ENCODE measurements at places on chromosomes 1 and 21. TPM values are rescaled to one million over a fixed set of nuclear protein-coding genes. Genes with fewer than 3 reads are reported as not detected.

- DNase-seq, result no peak
- H3K4me1 ChIP-seq, result no peaks in the 10 kb centered on the region
- H3K27ac ChIP-seq, result no peak overlapping the region
- no peaks in the 10 kb centered on the region for H3K36me3 ChIP-seq
- H3K27me3 ChIP-seq, result peaks cover 8% of the 10 kb centered on the region
- H3K4me3 ChIP-seq, result no peak overlapping the region
Observed at GRCh38 chr1:62349470-62350233, 30.4 kb upstream of the KANK4 start.

GRCh38 chr1:153540394-153541361, at the start of gene S100A5:
TSS of gene S100A5 (minus strand) at chr1:153540934. CDS start at chr1:153540191, 743 bp downstream.
- H3K27me3 ChIP-seq, result no peaks in the 10 kb centered on the region
- H3K27ac ChIP-seq, result no peak within 1 kb of the TSS
- DNase-seq, result no peak
- H3K4me3 ChIP-seq, result no peak within 1 kb of the TSS
- H3K4me1 ChIP-seq, result peaks cover 23% of the 10 kb centered on the region
- H3K36me3 ChIP-seq, result no peaks in the 10 kb centered on the region

The MIXL1 gene
- 1.5 TPM for total RNA-seq

- H3K4me3 ChIP-seq, result no peak overlapping the region
- peaks cover 24% of the 10 kb centered on the region for H3K4me1 ChIP-seq
- no peak overlapping the region for H3K27ac ChIP-seq
- no peak for DNase-seq
- no peaks in the 10 kb centered on the region for H3K36me3 ChIP-seq
Observed at GRCh38 chr1:178048426-178048825, 45.5 kb upstream of the RASAL2 start.

GRCh38 chr1:70486676-70487458, 75.8 kb downstream of the CTH start:
- no peaks in the 10 kb centered on the region for H3K27me3 ChIP-seq
- no peak overlapping the region for H3K4me3 ChIP-seq
- no peaks in the 10 kb centered on the region for H3K36me3 ChIP-seq
- H3K27ac ChIP-seq, result no peak overlapping the region
- DNase-seq, result no peak

- no peak overlapping the region for H3K27ac ChIP-seq
- no peak for DNase-seq
- H3K4me1 ChIP-seq, result peaks cover 8% of the 10 kb centered on the region
- peaks cover 3% of the 10 kb centered on the region for H3K27me3 ChIP-seq
- H3K4me3 ChIP-seq, result no peak overlapping the region
- H3K36me3 ChIP-seq, result no peaks in the 10 kb centered on the region
Observed at GRCh38 chr1:210755991-210756659, 377.8 kb downstream of the KCNH1 start.

The MMEL1 gene
- 0.64 TPM for total RNA-seq

- peaks cover 2% of the 10 kb centered on the region for H3K4me1 ChIP-seq
- H3K27me3 ChIP-seq, result no peaks in the 10 kb centered on the region
- no peak overlapping the region for H3K27ac ChIP-seq
Observed at GRCh38 chr1:82260051-82260450, 459.3 kb downstream of the ADGRL2 start.

DNA sequence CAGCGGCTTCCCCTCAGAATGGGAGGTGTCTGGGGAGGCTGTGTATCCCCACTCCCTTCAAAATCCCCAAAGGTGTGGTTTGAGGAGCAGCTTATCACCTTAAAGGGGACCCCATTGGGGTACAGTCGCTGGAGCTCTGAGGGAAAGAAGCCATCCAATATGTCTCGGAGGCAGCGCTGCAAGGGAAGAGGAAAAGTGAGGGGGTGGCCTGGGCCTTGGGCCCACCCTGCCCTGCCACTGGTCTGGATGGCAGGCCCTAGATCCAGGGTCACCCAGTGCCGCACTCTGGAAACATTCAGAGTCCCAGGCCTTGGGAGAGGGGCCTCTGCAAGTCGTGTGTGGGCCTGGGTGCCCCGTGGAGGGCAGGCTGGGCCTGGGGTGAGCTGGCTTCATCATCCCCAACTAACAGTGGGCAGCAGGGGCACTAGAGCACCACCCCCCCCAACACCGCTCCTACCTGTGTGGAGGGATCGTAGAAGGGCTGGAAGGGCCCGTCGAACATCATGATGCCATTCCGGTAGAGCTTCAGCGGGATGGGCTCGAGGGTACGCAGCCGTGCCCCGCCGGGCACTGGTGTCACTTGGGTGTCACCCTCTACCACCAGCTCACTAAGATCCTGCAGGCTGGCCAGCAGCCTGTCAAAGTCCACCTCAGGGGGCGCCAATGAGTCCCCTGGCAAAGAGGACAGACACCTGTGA, 5.6 kb downstream of the SH3BGRL3 start:
- peaks cover 9% of the 10 kb centered on the region for H3K4me1 ChIP-seq
- H3K27ac ChIP-seq, result no peak overlapping the region
- H3K4me3 ChIP-seq, result no peak overlapping the region
- H3K27me3 ChIP-seq, result no peaks in the 10 kb centered on the region
- peaks cover 3% of the 10 kb centered on the region for H3K36me3 ChIP-seq

The CR1L gene
- not detected for total RNA-seq

The BTG2 gene
- total RNA-seq, result 110 TPM

DNA sequence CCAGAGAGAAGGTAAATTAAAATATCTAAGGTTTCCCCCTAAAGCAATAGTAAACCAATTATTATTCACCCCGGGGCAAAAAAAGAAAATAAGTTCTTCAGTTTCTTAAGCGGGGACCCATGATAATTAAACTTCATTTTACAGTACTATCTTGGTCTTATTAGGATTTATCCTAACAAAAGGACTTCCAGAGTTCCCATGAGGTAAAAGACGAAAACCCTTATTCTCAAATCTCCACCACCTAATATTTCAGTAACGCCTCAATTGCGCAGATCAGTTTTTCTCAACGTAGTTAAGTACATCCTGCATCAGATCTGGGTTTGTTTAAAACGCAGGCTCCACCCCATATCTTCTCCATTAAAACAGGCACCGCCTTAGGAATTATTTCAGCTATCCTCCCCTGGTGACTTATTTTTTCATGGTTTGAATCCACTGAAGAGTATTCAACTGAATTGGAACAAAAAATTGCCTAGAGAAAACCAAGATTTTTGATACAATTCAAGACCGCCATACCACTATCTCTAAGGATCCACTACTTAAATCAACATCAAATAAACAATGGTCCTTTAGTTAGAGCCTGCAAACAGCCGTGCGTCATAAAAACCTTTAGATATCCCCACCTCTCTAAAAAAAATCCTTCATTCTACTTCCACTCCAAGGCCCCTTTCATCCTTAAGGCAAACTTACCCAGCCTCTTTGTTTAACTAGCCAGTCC, 1.7 kb downstream of the MCL1 start:
- H3K4me3 ChIP-seq, result peak overlapping the region; percentile 95
- DNase-seq, result no peak

The LCE1B gene
- not detected for total RNA-seq

DNA sequence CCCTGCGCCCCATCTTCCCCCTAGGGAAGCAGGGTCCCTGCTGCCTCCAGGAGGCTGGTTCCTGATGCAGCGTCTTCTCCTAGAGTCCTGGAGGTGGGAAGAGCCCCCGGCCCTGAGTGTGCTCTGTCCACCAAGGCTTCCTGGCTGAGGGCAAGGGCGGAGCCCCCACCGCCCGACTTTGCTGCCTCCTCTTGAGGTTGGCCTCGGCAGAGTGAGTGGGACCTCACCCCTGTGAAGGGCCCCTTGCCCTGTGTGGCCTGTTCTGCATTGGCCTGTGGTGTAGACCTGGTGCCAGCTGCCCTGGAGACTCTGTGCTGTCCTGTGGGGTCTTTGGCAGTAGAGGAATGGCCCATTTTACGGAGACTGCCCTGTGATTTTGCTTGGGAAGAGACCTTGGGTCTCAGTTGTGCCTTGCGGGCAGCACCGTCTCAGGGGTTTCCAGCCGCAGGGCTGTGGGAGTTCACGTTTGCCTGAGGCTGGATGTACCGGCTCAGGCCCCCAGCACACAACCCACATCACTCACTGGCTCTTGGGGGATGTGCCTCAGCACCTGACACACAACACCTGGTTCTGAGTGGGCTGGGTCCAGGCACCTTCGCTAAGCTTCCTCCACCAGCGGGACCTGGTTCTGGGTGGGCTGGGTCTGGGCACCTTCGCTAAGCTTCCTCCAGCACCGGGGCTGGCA, 73.6 kb downstream of the SKI start:
- H3K27me3 ChIP-seq, result no peaks in the 10 kb centered on the region
- no peak overlapping the region for H3K27ac ChIP-seq
- H3K4me1 ChIP-seq, result no peaks in the 10 kb centered on the region
- peaks cover 4% of the 10 kb centered on the region for H3K36me3 ChIP-seq
- no peak for DNase-seq

The CTSK gene
- total RNA-seq, result 7.4 TPM

- DNase-seq, result no peak
- peaks cover 7% of the 10 kb centered on the region for H3K27me3 ChIP-seq
- no peaks in the 10 kb centered on the region for H3K4me1 ChIP-seq
- no peaks in the 10 kb centered on the region for H3K36me3 ChIP-seq
Observed at GRCh38 chr1:162056579-162056978, 12.9 kb upstream of the NOS1AP start.

- no peaks in the 10 kb centered on the region for H3K36me3 ChIP-seq
- H3K27me3 ChIP-seq, result peaks cover 3% of the 10 kb centered on the region
- no peak for DNase-seq
- no peak overlapping the region for H3K27ac ChIP-seq
- H3K4me1 ChIP-seq, result peaks cover 12% of the 10 kb centered on the region
Observed at GRCh38 chr1:43048601-43049011, 89.9 kb upstream of the SLC2A1 start.

The RNF115 gene
- total RNA-seq, result 14.7 TPM

GRCh38 chr1:42239041-42239440, 74.5 kb upstream of the GUCA2A start:
- DNase-seq, result no peak
- no peaks in the 10 kb centered on the region for H3K27me3 ChIP-seq
- H3K27ac ChIP-seq, result no peak overlapping the region
- H3K4me3 ChIP-seq, result no peak overlapping the region
- no peaks in the 10 kb centered on the region for H3K4me1 ChIP-seq

- H3K27me3 ChIP-seq, result peaks cover 43% of the 10 kb centered on the region
- peak; percentile 86 for DNase-seq
- peaks cover 3% of the 10 kb centered on the region for H3K4me1 ChIP-seq
- no peaks in the 10 kb centered on the region for H3K36me3 ChIP-seq
- peak overlapping the region; percentile 73 for H3K4me3 ChIP-seq
- peak overlapping the region; percentile 94 for H3K27ac ChIP-seq
Observed at GRCh38 chr1:30823969-30824735, 66.6 kb upstream of the LAPTM5 start.

DNA sequence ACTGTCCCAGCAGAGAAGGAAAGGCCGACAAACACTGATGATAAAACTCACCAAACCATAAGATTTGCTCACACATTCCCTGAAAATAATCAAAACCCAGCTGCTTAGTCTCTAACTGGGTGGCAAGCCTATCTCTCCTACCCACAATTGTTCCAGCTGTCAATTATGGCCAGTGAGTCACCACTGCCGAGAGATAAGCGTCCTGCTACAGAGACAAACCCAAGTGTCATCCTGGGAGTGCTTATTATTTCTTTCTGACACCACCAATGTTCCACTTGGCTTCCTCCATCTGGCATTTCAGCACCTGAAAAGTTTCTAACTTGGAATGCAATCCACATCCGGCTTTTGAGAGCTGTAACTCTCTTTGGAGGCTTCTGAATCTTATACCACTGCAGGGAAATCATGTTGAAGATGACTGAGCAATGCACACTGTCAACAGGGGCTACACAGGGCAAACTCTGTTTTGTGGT, 51.5 kb upstream of the VAV3 start:
- DNase-seq, result no peak
- H3K4me1 ChIP-seq, result no peaks in the 10 kb centered on the region
- H3K27me3 ChIP-seq, result peaks cover 10% of the 10 kb centered on the region
- no peak overlapping the region for H3K4me3 ChIP-seq

GRCh38 chr1:185652348-185652747, 81.8 kb upstream of the HMCN1 start:
- no peaks in the 10 kb centered on the region for H3K27me3 ChIP-seq
- H3K36me3 ChIP-seq, result peaks cover 4% of the 10 kb centered on the region
- H3K4me3 ChIP-seq, result no peak overlapping the region
- no peak for DNase-seq
- H3K4me1 ChIP-seq, result peaks cover 19% of the 10 kb centered on the region

The MDM4 gene
- 123 TPM for total RNA-seq

Data from progenitor cell of endocrine pancreas (in vitro differentiated cells).